COR-L47 (cell line): ENCODE measurements at places on chromosomes 7 and 10.

DNA sequence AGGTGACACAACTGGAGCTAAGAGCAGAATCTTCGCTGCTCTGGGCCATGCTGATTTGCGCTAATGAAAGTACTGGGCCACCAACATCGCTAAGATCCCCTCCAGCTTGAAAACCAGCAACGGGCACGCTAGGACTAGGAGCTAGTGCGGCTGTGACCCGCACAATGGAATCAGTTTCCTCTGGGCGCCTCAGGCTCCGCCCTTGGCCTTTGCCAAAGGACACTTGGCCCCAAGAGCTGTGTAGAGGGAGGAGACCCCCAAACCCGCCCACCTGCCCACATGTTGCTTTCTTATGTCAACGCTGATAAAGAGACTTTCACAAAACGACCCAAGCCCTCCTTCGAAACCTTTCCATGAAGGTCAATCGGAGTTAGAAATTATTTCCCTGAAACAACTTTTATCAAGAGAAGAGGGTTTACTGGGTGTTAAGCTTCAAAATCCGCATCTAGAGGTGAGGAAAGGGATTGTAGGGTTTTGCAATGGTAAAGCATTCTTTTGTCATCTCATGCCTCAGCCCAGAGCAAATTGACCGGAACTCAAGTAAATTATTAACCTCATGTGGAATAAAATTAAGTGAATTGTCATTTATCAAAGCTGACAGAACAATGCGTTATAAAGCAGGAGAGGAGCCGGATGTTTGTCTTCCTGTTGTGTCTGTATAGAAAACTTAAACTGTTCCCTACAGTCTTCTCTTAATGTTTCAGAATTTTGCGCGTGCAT is 9.4 kb downstream of the ABCB5 start:
- no peak for DNase-seq

DNA sequence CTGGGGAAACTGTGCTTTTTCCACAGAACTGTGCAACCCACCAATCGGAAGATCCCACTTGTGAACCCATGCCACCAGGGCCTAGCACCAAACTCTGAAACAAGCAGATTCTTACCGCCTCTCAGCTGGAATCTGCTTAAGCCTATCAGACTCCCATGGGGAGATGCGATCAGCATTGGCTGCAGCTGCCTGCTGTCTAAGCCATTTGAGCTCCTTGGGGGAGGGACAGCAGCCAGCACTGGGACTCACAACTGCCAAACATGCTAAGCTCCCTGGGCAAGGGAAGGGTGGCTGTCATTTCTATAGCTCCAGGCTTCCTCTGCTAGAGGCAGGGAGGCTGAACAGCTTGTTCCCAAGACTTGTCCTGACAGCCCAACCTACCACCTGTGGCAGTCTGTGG is 283.8 kb downstream of the CDK14 start:
- no peak for DNase-seq

DNA sequence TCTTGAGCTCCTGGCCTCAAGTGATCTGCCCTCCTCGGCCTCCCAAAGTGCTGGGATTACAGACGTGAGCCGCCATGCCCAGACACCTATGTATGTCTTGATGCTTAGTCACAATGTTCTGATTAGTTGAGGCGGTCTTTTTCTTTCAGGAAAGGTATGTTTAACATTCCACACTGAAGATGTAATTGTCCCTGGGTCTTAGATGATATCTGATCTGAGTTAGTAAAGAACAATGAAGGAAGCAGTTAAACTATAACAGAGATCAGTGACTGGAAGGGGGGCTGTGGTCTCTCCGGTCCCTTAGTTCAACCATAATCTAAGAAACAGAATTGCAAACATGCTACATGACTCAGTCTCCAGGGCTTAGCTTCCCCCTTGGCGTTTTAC is 31.5 kb upstream of the SH2D4B start:
- no peak for DNase-seq

DNA sequence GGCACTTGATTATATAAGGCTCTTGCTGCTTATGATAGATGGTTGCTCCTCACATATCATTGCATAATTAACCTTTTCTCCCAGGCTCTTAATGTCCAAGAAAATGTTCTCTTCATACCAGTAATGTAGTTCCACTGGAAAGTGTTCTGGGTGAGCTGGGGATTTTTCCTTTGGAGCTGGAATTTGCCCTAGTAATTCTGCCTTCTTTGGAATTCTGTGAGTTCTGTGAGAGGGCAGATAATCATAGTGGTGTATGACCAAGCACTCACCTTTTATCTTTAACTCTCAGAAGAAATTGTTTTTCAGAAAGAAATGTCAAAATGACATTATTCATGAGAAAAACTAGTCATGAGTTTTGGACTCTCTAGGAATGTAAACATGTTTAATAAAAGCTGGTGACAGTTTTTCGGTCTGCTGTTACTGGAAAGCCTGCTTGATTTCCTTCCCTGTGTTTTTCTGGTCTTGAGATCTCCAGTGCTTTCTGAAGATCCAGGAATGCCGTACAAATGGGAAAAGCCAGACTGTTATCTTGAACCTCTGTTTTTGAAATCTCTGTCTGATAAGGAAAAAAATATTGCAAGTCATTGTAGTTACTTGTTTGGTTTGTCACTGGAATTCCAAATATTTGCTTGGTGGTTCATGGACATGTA is 148.3 kb upstream of the PRPS1L1 start:
- no peak for DNase-seq

- no peak for DNase-seq
Observed at GRCh38 chr7:55310287-55311025, 54.7 kb upstream of the LANCL2 start.
